Smooth muscle cell of trachea (primary cell): ENCODE measurements at places on chromosomes 3 and 15. TPM values are rescaled to one million over a fixed set of nuclear protein-coding genes. Genes with fewer than 3 reads are reported as not detected.

Gene ARL14
- not detected in 2 replicates for total RNA-seq

Gene CORO2B
- 31.3 and 42.5 TPM in 2 replicates for total RNA-seq

Gene EPHA6
- total RNA-seq = not detected in 2 replicates

Gene RASGRF1
- total RNA-seq = under 0.01 TPM in 1 of 2 replicates, not detected in the other

Gene PARP6
- 23.3 and 24.3 TPM in 2 replicates for total RNA-seq

Gene CHMP2B
- total RNA-seq = 21.2 and 33.7 TPM in 2 replicates

Gene VEPH1
- 63.0 and 91.0 TPM in 2 replicates for total RNA-seq

Gene ACTL6A
- 41.5 and 86.0 TPM in 2 replicates for total RNA-seq

Gene MORF4L1
- 281 and 404 TPM in 2 replicates for total RNA-seq

Gene MST1R
- 1.7 and 1.9 TPM in 2 replicates for total RNA-seq
